ENCODE measurements at places on chromosomes 1 and 21.

GRCh38 chr1:30748098-30748698, 9.4 kb downstream of the LAPTM5 start:
- no peak for DNase-seq

DNA sequence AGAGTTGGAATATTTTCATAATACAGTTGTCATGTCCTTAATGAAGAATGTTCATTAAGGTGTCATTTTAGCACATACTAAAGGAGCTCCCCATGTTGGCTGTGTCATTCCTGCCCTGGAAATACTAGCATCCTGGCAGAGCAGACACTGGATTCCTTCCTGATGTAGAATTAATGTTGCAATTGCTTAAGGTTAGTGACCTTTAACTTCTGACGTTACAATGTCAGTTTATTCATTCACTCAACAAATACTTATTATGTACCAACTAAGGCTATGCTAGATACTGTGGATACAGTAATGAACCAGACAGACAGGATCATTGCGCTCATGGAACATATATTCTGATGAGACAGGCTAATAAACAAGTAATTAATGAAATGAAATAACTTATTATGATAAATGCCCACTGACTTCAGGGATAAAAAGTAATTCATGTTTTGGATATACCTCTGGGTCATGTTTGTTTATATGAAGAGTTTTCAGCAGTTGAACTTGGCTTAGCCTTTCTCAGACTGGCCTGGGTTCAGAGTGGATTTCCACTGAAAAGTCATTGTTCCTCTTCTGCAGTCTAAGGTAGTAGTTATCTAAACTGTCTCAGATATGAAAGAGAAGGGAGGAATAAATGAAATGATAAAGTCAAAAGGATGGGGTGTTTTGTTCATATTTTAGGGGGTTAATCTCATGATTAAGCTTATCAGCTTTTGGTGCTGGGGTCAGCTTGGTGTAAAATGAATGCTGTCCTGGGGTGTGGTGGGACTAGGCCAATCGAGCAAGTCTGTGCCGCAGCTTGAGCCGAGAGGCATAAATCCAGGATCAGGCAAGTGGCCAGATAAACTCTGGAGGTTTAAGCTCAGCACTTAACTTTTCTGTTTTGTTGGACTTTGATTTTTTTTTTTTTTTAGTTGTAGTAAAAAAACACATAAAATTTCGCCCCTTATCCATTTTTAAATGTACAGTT, 43.3 kb upstream of the KCNQ4 start:
- DNase-seq = no peak

GRCh38 chr1:71106658-71107322, 26.0 kb upstream of the ZRANB2 start:
- no peak for DNase-seq

DNA sequence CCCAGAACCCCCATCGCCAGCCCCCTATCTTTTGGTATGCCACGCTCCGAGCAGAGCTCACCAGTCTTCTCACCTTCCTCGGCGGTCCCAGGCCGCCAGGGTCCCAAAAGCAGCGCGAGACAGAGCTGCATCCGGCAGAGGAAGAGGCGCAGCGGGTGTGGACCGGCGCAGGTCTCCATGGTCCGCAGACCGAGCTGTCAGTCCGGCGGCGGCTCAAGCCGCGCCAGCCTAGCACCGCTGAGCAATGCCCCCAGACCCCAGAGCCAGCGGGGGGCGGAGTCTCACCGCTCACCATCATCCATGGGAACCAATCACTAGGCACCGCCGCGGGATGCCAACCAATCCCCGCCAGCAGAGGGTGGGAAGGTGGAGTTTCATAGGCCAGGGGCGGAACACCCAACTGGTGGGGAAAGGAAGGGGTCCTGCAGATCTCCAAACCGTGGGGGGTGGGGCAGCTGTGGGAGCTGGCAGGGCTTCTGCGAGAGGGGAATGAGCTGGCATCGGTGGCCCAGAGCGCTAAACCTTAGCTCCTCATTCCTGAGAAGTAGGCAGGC, at the start of gene EPHA10:
TSS of gene EPHA10 (minus strand) at position 233 of the 554 bp plus-strand sequence. CDS start at position 179, 54 bp downstream.
- DNase-seq = no peak

GRCh38 chr1:65872301-65872700, 79.6 kb downstream of the PDE4B start:
- DNase-seq = no peak

DNA sequence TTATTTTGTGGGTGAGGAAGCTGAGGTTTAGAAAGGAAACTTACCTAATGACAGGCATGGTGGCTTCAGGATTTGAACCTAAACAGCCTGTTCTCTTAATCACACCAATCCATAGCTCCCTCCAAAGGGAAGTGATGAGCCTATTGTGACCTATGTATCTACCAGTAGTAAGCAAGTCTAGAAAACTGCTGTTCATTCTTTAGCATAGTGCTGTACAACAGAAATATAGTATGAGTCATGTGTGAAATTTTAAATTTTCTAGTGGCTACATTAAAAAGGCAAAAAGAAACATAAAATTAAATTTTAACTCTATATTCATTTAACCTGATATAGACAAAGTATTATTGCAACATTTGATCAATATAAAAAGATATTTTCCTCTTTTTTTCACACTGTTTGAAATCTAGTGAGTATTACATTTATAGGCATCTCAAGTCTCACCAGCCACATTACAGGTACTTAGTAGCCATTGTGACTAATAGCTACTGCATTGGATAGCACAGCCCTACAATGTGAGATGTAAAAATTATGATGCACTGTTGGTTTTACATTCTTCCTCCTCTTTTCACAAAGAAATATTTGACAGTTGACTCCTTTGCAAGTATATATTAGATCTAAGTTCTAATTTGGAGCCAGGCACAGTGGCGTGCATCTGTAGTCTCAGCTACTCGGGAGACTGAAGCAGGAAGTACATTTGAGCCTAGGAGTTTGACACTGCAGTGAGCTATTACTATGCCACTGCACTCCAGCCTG, 16.6 kb downstream of the IPO9 start:
- DNase-seq = no peak

DNA sequence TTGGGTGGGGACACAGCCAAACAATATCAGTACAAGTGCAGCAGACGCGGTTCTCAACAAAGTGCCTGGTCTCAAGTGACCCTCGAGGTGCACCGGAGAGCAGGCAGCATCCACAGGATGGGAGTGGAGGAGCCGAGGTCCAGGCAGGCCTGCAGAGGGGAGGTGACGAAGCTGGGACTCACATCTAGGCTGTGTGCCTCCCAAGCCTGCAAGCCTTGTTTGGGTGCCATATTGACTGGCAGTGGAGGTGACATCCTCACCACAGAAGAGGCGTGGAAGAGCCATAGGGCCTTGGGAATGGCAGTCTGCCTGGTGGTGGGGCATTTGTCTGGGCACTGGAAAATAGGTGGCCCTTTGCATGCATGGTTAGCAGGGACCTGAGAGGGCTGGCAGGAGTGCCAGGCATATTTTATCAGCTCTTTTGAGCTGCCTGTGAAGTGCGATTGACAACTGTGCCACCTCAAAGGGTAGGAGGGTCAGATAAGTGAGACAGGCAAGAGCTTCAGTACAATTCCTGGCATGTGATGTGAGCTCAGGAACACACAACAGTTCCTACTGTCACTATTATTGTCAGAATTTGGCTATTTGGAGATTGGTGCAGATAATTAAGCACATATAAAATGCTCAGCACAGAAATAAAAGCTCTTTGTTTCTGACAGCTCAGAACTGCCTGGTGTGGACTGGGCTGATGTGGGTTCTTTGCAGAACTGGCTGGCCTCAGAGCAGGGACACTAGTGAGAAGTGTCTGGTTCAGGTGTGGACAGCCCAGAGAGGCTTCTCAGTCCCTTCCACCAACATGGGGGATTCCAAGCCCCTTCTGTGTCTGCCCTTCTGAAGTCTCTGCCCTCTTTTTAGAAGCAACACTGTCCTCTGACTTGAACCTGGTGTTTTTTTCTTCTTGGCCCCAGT, 347.6 kb upstream of the AJAP1 start:
- no peak for DNase-seq

DNA sequence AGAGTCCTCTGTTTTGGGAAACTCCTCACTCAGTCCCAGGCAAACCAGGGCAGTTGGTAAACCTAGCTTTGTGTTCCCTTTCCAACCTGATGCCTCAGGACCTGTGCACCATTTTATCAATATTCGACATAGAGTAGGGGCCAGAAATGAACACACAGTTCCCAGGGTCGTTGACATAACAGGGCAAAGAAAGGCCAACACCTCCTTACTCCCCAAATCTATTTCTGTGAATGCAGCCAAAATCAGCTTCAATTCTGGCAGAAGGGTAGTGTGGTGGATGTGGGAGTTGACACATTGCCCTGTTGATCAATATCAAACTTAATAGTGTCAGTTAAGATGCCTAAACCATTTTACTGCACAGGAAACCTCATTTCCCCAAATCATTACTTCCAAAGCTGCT, 104.6 kb upstream of the SPATA6 start:
- no peak for DNase-seq

- no peak for DNase-seq
These were observed 81.5 kb downstream of the MRPS6 start for GRCh38 chr21:34154878-34155277.

DNA sequence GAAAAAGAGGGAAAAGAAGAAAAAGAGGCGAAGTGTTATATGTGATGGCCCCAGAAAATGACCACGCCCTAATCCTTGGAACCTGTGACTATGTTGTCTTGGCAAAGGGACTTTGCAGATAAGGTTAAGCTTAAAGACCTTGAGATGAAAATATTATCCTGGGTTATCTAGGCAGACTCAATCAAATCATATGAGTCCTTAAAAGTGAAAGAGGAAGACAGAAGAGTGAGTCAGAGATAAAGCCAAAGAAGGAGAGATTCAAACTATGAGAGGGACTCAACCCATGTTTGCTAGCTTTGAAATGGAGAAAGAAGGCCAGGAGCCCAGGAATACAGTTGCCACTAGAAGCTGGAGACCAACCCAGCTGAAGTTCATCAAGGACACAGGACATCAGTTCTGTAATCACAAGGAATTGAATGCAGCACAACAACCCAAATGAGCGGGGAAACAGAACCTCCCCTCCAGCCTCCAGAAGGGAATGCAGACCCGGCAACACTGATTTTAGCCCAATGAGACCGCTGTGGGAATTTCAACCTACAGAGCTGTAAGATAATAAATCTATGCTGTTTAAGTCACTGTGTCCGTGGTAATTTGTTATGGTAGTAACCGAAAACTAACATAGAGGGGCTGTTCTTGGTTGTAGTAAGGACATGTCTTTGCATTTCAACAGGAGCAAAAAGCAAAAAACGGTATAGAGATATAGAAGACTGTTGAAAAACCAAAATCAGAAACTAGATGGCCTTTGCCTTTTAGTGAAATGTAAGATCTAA, 4.2 kb upstream of the RGS8 start:
- no peak for DNase-seq

DNA sequence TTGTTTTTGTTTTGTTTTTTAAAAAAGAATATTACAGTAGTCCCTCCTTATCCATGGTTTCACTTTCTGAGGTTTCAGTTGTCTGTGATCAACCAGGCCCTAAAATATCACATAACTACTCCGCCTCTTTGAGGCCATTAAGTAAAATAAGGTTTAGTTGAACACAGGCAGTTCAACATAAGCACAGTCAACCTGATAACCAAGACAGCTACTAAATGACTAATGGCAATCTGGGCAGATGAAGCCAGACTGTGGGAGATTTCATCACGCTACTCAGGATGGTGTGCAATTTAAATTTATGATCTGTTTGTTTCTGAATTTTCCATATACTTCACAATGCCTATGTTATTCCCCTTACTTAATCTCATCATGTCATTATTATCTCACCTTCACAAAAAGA, 30.1 kb downstream of the LDLRAD1 start:
- DNase-seq = no peak

GRCh38 chr1:187763465-187763864, 934.7 kb downstream of the PLA2G4A start:
- no peak for DNase-seq

DNA sequence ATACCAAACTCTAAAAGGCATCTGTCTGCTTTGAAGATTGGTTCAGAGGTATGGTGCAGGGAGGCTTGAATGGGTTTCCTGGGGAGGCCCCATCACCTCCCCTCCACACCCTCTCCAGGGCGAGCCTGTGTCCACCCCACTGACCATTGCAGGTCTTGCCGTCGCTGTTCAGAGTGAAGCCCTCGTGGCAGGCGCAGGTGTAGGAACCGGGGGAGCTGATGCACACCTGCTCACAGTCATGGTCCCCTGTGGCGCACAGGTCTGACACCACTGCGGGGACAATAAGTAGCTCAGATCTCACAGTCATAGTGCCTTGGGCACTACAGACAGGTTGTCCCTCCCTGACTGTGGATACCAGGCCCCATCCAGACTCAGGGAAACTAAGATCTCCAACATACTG, 6.7 kb downstream of the MATN1 start:
- DNase-seq = no peak

DNA sequence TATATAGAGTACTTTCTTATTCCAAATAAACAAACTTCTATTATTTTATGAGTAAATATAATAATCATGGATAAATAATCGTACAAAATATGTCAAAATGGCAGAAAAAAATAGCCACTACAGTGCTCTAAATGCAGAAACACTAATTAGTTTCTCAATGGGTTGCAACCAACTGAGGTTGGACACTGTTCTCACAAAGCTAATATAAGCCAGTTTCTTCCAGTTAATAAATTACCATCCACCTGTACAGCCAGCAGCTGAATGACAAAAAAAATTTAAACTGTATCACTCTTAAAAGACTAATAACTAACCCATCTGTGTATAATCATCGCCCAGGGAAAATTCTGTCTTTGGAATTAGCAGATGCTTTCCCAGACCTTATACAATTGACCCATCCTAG, 36.9 kb downstream of the GDAP2 start:
- no peak for DNase-seq

GRCh38 chr1:50978852-50979781, 9.1 kb downstream of the CDKN2C start:
- no peak for DNase-seq
